ENCODE measurements at places on chromosomes 2 and 18. TPM values are rescaled to one million over a fixed set of nuclear protein-coding genes. Genes with fewer than 3 reads are reported as not detected.

ANKRD30B gene
- total RNA-seq, result not detected

SERPINB4 gene
- not detected for total RNA-seq

ARHGAP28 gene
- 5.0 TPM for total RNA-seq

LBH gene
- 50.3 TPM for total RNA-seq

TLK1 gene
- 17.8 TPM for total RNA-seq

TSPYL6 gene
- not detected for total RNA-seq

NGEF gene
- 11.2 TPM for total RNA-seq

NT5DC4 gene
- not detected for total RNA-seq

POTEI gene
- not detected for total RNA-seq

ZBTB7C gene
- under 0.01 TPM for total RNA-seq

DCC gene
- 0.52 TPM for total RNA-seq

ASB3 gene
- 33.1 TPM for total RNA-seq

MERTK gene
- 0.86 TPM for total RNA-seq

NCKAP1 gene
- total RNA-seq, result 66.2 TPM

ASB18 gene
- not detected for total RNA-seq

C2orf78 gene
- total RNA-seq, result not detected

COLEC12 gene
- total RNA-seq, result 144 TPM

SNTG2 gene
- total RNA-seq, result not detected

ICA1L gene
- total RNA-seq, result 2.6 TPM

IL37 gene
- total RNA-seq, result not detected

DES gene
- 2.4 TPM for total RNA-seq

SLC14A1 gene
- total RNA-seq, result 131 TPM

SATB2 gene
- 42.9 TPM for total RNA-seq

RBM43 gene
- 7.7 TPM for total RNA-seq

RAB6D gene
- under 0.01 TPM for total RNA-seq

TMEM163 gene
- not detected for total RNA-seq

ANKRD30BL gene
- not detected for total RNA-seq

SCN7A gene
- 14.3 TPM for total RNA-seq

LRP2 gene
- not detected for total RNA-seq

NEU4 gene
- total RNA-seq, result 0.17 TPM
